ENCODE measurements at places on chromosomes 5 and 9. TPM values are rescaled to one million over a fixed set of nuclear protein-coding genes. Genes with fewer than 3 reads are reported as not detected.

C1QTNF3 gene
- total RNA-seq: 3.2 TPM

- H3K4me1 ChIP-seq: peaks cover 12% of the 10 kb centered on the region
- H3K27ac ChIP-seq: no peak overlapping the region
- H3K36me3 ChIP-seq: peaks cover 13% of the 10 kb centered on the region
- H3K4me3 ChIP-seq: peak overlapping the region; percentile 62
- DNase-seq: no peak
Observed at GRCh38 chr5:81234299-81234698, 1.2 kb downstream of the CKMT2 start.

KIAA0825 gene
- total RNA-seq: 3.1 TPM

GNA14 gene
- total RNA-seq: 1.4 TPM

MYOZ3 gene
- 6.1 TPM for total RNA-seq

RGP1 gene
- total RNA-seq: 35.0 TPM

GRCh38 chr5:169791251-169791650, 154.2 kb downstream of the DOCK2 start:
- DNase-seq: no peak
- peaks cover 36% of the 10 kb centered on the region for H3K27me3 ChIP-seq
- no peaks in the 10 kb centered on the region for H3K4me1 ChIP-seq
- H3K4me3 ChIP-seq: no peak overlapping the region

DNA sequence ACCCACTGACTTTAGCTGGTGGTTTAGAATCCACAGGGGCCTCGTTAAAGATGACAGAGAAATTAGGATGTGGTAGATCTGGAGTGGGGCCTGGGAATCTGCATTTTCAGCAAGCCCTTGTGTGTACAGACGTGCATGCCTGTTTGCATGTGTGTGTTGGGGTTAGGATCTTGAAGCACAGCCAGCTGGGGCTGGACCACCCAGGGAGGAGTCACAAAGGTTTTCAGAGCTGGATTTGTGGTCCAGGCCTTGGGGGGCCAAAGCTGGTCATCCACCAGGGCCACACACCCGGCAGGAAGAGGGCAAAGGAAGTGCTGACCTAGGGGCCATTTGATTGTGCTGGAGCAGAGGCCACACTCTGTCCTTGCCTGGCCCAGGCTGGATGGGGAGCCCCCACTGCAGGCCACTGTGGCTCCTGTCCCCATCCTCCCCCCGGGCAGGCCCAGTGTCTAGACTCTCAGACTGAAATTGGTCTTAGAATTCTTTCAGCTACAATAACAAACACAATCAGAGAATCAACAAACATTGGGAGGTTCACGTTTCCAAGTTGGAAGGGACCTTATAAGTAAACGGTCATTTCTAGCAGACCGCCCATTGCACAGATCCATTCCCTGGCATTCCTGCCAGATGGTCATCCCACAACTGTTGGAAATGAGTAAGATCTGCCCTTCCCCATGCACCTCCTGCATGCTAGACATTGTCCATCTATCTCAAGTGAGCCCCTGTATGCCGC, 10.3 kb downstream of the CDX1 start:
- no peaks in the 10 kb centered on the region for H3K36me3 ChIP-seq
- no peak overlapping the region for H3K27ac ChIP-seq
- H3K4me1 ChIP-seq: peaks cover 19% of the 10 kb centered on the region
- H3K4me3 ChIP-seq: no peak overlapping the region
- H3K27me3 ChIP-seq: peaks cover 5% of the 10 kb centered on the region
- DNase-seq: no peak

GRCh38 chr5:152142840-152143469, 218.3 kb upstream of the GLRA1 start:
- no peaks in the 10 kb centered on the region for H3K36me3 ChIP-seq
- no peak overlapping the region for H3K4me3 ChIP-seq
- peak; percentile 76 for DNase-seq
- no peaks in the 10 kb centered on the region for H3K27me3 ChIP-seq
- H3K4me1 ChIP-seq: no peaks in the 10 kb centered on the region
- no peak overlapping the region for H3K27ac ChIP-seq

GRCh38 chr5:136039202-136039601, 10.4 kb downstream of the TGFBI start:
- H3K4me3 ChIP-seq: no peak overlapping the region
- peaks cover 35% of the 10 kb centered on the region for H3K27me3 ChIP-seq
- H3K27ac ChIP-seq: no peak overlapping the region
- peaks cover 31% of the 10 kb centered on the region for H3K36me3 ChIP-seq
- no peak for DNase-seq

PCDH1 gene
- 22.8 TPM for total RNA-seq

- no peaks in the 10 kb centered on the region for H3K36me3 ChIP-seq
- H3K27me3 ChIP-seq: peaks cover 25% of the 10 kb centered on the region
- H3K27ac ChIP-seq: no peak overlapping the region
- DNase-seq: no peak
Observed at GRCh38 chr9:77156646-77157371, 20.5 kb upstream of the VPS13A start.

HDHD3 gene
- total RNA-seq: 33.9 TPM

SLC22A4 gene
- total RNA-seq: 1.3 TPM

TBC1D9B gene
- total RNA-seq: 114 TPM

DNA sequence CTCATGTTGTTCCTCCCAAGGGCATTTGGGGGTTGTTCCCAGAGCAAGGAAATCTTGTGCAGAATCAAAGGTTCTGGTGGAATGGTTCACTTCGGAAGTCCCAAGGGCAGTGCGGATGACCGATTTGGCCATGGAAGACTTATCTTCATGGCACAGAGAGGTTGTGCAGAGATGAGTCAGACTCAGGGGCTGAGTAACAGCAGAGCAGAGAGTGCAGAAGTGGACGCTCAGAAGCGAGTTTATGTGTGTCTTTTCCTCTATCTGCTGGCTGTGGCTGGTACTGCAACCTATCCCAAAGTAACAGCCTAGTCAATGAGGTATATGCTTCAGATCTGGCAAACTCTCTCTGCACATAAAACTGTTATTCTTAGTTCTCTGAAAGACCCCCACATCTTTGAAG, 118.1 kb downstream of the DPYSL3 start:
- no peak for DNase-seq
- no peaks in the 10 kb centered on the region for H3K4me1 ChIP-seq
- peaks cover 3% of the 10 kb centered on the region for H3K36me3 ChIP-seq
- H3K4me3 ChIP-seq: no peak overlapping the region
- no peak overlapping the region for H3K27ac ChIP-seq

GRCh38 chr5:163509291-163509951, 4.0 kb downstream of the MAT2B start:
- peak overlapping the region; percentile 87 for H3K27ac ChIP-seq
- peaks cover 31% of the 10 kb centered on the region for H3K4me1 ChIP-seq
- peaks cover 15% of the 10 kb centered on the region for H3K36me3 ChIP-seq

HTR4 gene
- total RNA-seq: 0.29 TPM

C5orf58 gene
- not detected for total RNA-seq

DNA sequence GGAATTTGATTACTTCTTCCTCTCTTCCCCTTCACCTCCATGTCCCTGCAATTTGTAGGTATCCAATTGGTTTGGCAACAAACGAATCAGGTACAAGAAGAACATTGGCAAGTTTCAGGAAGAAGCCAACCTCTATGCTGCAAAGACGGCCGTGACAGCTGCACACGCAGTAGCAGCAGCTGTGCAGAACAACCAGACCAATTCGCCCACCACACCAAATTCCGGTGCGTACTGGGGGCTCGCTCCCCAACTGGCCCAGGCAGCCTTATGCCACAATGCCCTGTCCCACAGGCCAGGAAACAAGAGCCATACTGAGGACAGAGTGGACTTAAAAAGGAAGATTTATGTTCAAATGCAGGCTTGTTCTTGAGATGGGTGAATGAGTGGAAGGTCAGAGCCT, 213.5 kb downstream of the PBX3 start:
- no peaks in the 10 kb centered on the region for H3K27me3 ChIP-seq
- H3K4me3 ChIP-seq: no peak overlapping the region
- no peak for DNase-seq
- peaks cover 33% of the 10 kb centered on the region for H3K36me3 ChIP-seq

ASPN gene
- not detected for total RNA-seq

TESK1 gene
- 42.4 TPM for total RNA-seq

- H3K27ac ChIP-seq: no peak overlapping the region
- no peak for DNase-seq
- peaks cover 5% of the 10 kb centered on the region for H3K36me3 ChIP-seq
Observed at GRCh38 chr9:18478501-18479361, 4.8 kb downstream of the ADAMTSL1 start.

- no peak for DNase-seq
- no peaks in the 10 kb centered on the region for H3K36me3 ChIP-seq
- H3K4me3 ChIP-seq: no peak overlapping the region
- no peaks in the 10 kb centered on the region for H3K4me1 ChIP-seq
Observed at GRCh38 chr9:80873861-80874260, 815.5 kb downstream of the TLE1 start.

DNA sequence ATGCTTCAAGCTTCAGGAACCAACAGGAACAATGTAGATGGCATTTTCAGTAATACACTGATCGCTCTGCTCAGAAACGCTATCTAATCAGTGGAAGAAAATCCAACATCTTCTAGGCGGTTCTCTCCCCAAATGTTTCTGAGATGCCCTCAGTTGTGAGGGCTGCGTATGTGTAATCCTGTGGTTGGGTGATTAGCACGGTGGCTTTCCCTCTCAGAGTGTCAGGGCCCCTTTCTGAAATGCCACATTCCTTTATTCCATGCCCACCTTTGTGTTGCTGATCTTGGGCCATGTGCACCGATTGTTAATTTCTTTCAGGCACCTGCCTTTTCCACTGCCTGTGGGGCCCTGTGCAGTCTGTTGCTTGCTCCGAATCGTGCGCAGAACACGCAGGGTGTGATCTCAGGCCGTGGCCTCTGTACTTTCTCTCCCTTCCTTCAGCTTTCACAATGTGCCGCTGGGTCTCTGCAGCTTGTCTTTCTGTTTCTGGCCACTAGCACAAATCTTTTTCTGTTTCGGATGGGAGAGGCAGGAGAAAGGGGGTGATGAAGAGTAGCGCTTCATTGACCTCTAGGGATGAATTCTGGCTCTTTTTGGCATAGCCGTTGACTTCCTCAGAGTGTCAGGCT, 324.0 kb downstream of the PARP8 start:
- peaks cover 6% of the 10 kb centered on the region for H3K27me3 ChIP-seq
- no peak overlapping the region for H3K4me3 ChIP-seq
- DNase-seq: no peak
- H3K36me3 ChIP-seq: no peaks in the 10 kb centered on the region
- no peak overlapping the region for H3K27ac ChIP-seq

HACD4 gene
- 2.4 TPM for total RNA-seq

GRCh38 chr5:81398741-81399140, 4.8 kb upstream of the ACOT12 start:
- peaks cover 28% of the 10 kb centered on the region for H3K27me3 ChIP-seq
- no peak for DNase-seq
- peaks cover 8% of the 10 kb centered on the region for H3K4me1 ChIP-seq
- no peak overlapping the region for H3K4me3 ChIP-seq
- H3K36me3 ChIP-seq: no peaks in the 10 kb centered on the region
- H3K27ac ChIP-seq: no peak overlapping the region

DNA sequence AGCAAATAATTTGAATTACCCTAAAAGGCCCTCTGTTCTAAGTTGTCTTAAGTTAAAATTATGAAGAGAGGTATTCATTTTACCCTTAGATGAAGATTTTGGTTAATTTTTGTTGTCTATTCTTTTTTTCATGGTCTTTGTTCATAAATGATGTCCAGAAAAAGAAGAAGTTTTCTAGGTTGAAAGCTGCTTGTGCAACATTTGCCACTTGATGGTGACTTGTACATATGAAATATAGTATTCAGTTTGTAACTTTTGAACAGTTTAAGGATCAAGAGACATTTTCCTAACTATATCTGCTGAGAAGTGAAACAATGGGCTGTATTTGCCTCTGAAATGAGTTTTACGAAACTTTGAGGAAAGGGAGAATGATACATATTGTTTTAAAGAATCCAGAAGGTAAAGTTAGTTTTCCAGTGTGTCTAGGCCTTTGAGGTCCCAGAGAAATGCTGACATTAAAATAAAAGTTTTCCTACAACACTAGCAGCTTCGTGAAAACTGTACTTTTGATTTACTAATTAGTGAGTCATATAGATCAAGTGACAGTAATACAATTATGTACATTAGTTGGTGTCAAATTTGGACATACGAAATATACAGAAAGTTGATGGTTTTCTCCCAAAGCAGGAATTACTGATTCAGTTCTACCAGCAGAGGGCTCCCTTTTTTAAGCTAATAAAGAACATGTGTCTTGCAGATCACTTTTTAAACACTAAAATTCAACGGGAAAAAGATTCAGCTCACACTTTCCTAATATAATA, 70.5 kb downstream of the PIK3R1 start:
- H3K36me3 ChIP-seq: peaks cover 16% of the 10 kb centered on the region
- peak overlapping the region; percentile 15 for H3K4me3 ChIP-seq
- peak overlapping the region; percentile 67 for H3K27ac ChIP-seq
- H3K4me1 ChIP-seq: peaks cover 59% of the 10 kb centered on the region
- peaks cover 7% of the 10 kb centered on the region for H3K27me3 ChIP-seq

CYSRT1 gene
- total RNA-seq: 1.5 TPM

DNA sequence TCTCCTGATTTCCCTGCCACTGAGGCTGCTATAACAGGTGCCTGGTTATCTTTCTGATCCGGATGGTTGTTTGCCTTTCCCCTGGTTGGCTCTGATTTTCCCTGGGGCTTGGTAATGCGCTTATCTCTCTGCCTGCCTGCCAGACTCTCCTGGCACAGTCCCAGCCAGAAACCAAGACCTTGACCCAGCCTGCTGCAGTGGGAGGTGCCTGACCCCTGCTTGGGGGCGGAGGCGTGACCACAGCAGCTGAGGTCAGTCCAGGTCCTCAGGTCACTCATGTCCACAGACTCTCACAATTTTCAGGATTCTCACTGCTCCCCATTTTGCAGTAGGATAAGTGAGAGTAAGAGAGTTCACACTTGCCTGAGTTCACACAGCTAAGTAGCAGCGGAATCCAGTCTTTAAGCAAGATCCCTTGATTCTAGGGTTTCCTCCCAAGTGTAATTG, 24.4 kb upstream of the SYNPO start:
- no peak for DNase-seq
- peak overlapping the region; percentile 11 for H3K27ac ChIP-seq
- H3K36me3 ChIP-seq: peaks cover 4% of the 10 kb centered on the region
- peaks cover 54% of the 10 kb centered on the region for H3K4me1 ChIP-seq

DNA sequence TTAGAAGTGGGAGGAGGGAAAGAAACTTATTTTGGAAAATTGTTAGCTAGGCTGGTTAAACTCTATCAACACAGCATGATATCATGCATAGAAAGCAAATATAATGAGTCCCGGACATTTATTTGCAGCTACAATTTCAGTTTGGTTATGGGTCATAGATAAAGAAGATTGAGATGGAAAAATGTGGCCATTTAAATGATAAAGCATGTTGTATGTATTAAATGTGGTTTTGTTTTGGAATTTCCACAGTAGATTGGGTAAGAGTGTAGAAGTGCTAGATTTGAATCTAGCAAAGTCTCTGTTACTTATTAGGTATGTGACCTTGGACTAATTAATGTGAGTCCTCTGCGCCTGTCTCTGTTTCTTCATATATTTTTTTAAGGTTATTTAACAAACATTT, 217.4 kb downstream of the KDM4C start:
- no peaks in the 10 kb centered on the region for H3K36me3 ChIP-seq
- no peaks in the 10 kb centered on the region for H3K27me3 ChIP-seq
- peaks cover 17% of the 10 kb centered on the region for H3K4me1 ChIP-seq
- DNase-seq: no peak
- no peak overlapping the region for H3K27ac ChIP-seq

PHF24 gene
- total RNA-seq: 0.88 TPM

SPATA31A6 gene
- total RNA-seq: not detected

ELAVL2 gene
- 11.6 TPM for total RNA-seq

Data from type B pancreatic cell (in vitro differentiated cells).